Activated CD4-positive, alpha-beta memory T cell treated with anti-CD3 and anti-CD28 coated beads for 36 hours (primary cell): ENCODE measurements at places on chromosomes 5 and 9. TPM values are rescaled to one million over a fixed set of nuclear protein-coding genes. Genes with fewer than 3 reads are reported as not detected.
A peak's percentile ranks its signal among the peaks of the same experiment; 100 is the strongest.

DNA sequence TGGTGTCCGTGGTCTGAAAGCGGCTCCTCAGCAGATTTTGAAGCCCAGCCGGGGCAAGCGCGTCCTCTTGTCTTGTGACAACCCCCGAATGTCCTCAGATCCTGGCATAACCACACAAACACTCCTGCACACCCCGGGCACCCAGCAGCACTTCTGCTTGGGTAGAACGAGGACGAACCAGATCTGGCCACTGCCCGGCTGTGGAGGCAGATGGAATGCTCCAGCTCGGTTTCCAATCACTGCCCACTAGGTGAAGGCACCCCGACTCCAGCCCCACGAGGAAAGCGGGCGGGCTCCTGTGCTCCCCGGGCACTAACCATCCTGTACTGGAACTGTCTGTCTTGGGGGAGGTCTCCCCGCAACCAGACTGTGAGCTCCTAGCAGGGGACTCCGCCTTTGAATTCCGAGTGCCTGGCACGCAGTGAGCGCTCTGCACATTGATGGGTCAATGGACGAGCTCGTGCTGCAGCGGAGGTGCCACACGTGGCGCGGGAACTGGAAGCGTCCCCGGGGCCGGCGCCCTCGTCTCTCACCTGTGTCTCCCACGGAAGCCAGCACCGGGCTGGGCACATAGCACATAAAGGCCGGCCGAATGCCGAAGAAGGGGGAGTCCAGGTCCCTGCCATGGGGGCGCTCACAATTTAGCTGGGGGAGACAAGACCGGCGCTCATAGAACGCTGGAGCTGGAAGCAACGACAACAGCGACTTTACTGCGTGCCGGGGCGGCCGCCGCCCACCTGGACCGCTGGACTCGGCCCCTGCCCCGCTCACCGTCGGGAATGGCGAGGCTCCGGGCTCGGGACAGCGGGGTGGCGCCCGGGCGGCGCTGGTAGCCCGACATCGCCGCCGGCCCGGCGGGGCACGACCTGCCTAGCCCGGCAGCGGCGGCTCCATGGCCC, 608 bp downstream of the ENTR1 start:
- peak; percentile 64 for DNase-seq

- DNase-seq = no peak
These were observed 49.5 kb downstream of the TJP2 start for GRCh38 chr9:69223605-69224004.

DNA sequence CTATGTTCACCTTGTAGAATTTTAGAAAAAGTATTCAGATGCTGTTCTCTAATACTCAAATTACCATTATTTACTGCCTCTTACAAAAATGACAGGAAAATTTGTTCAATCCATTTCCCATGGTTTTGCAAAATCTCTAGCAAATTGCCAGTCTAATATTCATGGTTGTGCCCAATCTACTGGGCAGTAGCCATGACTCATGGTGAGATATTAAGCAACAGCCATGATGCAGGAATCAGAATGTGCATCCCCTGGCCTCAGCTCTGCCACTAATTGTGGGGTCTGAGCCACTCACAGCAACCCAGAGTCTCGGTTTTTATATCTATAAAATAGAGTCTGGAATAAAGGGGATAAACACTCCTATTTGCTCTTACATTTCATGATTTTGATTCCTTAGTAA, 353.6 kb downstream of the DEPDC1B start:
- no peak for DNase-seq

GRCh38 chr9:121650217-121651007, 1.0 kb upstream of the DAB2IP start:
- peak; percentile 41 for DNase-seq

DNA sequence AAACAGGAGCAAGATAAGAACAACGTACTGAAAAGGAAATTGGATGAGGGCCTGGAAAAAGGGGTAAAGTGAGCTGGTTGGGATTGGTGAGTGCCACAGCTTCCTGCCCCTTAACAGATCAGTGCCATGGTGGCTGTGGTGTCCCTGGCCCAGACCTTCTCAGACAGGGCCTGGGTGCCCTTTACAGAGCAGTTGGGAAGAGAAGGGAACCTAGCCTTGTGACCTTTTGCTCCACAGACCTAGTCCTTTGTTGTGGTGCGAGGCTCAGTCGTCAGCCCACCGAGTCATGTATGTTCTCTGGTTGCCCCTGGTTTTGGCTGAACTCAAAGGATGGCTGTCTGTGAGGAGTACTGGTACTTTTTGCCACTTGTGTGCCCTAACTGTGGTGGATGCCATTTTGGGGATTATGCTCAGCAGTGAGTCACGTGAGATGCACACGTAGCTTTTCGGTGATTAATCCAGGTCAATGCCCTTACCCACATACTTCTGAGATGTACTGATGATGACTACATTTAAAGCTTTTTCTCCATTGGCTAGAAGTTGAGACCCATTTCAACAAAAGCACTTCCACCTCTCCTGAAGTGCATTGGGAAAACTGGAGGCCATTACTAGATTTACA, 48.4 kb downstream of the EXOSC2 start:
- DNase-seq = peak; percentile 15

GRCh38 chr9:98310752-98311392, 55.4 kb upstream of the TBC1D2 start:
- no peak for DNase-seq

The ENHO gene
- 0.26 TPM for total RNA-seq

GRCh38 chr9:81375187-81376100, 313.9 kb downstream of the TLE1 start:
- DNase-seq = no peak

The MARVELD2 gene
- 0.40 TPM for total RNA-seq

GRCh38 chr5:149609640-149610219, 28.4 kb downstream of the ARHGEF37 start:
- no peak for DNase-seq

GRCh38 chr5:125695996-125696655, 727.1 kb upstream of the GRAMD2B start:
- DNase-seq = no peak

DNA sequence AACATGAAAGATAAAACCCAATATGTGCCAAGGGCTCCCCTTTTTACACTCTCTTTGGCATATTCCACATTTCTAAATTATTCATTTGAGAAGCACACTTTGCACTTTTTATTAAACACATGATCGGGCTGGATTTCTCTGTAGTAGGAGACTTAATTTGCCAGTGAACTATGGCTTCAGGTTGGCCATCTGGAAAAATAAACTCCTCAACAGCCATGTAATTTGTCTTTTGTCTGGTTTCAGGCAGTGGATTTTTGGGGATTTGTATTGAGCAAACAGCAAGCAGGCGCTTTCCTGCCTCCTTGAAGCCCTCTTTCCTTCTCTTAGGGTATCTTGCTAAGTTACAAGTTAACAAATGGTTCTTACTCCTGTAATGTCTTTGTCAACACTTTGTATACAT, 73.0 kb upstream of the DMRTA1 start:
- DNase-seq = no peak

GRCh38 chr5:132268769-132269551, 11.5 kb downstream of the PDLIM4 start:
- no peak for DNase-seq

The NUTM2G gene
- total RNA-seq = not detected
